ENCODE measurements at places on chromosomes 1 and 21.

DNA sequence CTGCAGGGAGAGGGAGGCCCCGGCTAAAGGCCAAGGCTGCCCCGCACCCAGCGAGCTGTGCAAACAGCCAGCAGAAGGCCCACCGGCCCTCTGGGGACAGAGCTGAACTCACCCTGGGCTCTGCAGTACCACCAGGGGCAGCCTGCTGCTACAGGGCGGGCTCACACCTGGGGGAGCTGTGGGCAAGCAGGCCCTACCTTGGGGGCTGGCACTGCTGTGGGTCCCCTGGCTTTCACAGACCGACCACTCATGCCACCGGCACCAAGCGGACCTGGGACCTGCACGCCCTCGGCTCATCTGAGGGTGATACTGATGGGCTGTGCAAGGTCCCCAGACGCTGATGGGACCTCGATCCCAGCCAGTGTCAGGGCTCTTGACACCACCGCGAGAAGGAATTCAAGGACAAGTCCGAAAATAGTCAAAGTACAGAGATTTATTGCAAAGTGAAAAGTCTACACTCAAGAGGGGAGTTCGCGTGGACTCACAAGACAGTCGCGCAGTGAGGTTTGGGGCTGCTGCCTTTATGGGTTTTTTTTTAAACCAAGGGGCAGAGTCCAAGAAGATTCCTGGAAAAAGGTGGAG is 61.0 kb upstream of the ADARB1 start:
- no peak for DNase-seq

- no peak for DNase-seq
Measured at GRCh38 chr1:100290291-100290690, 24.3 kb downstream of the RTCA start.

DNA sequence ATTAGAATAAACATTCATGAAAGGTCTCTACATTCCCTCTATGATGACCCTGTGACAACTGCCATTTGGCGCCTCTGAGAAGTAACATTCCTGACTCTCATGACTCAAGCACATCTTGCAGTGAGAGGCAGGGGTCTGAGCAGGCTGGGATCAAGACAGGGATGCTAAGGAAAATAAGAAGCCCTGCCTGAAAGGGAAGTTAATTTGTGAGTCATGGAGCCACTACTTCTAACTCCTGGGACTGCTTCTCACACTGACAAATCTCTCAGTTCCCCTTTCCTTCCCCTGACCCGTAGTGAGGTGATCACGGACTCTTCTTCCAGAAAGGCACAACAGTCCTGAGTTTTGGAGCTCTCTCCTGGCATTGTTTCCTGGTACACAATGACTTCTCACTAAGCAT is 231.9 kb downstream of the TNR start:
- no peak for DNase-seq

GRCh38 chr21:24628046-24628445 is 979.2 kb downstream of the MRPL39 start:
- DNase-seq = no peak

DNA sequence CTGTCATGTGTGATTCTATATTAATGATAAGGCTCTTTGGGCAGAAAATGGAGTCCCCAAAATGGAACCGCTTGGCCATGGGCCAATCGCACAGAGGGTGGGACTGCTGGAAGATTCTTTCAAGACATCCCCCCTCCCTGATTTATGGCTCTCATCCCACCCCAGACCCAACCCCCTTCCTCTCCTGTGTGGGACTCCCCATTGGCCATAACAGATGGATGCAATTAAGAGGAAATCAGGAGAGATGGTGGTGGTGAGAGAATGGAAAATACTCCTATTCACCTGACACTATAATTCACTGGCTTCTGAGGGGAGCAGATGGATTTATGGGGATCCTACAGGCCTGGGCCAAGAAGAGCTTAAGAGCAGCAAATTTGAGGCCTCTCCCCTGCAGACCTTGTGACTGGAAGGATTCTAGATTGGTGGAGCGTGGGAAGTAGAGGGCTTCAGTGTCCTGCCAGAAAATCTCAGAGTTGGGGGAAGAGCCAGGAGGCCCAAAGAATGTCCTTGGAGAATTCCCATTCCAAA is 1.7 kb downstream of the IGFN1 start:
- DNase-seq = no peak

DNA sequence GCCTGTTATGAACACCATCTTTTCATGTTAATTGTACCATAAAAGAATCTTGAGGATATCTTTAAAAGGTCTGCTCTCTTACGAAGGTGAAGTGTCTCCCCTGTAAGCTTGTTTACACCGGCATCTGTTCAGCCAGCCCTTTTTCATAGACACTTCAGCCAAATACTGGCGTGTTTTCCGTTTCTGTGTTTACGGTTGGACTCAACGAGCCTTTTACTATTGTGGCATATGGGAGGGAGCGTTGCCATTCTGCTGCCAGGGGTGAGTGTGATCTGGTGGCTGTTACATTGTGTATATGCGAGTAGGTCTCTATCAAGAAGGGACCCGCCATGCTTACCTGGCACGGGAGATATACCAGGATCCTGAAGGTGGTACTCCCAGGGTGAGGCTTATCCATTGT is 433.8 kb downstream of the CAMTA1 start:
- peak; percentile 55 for DNase-seq

DNA sequence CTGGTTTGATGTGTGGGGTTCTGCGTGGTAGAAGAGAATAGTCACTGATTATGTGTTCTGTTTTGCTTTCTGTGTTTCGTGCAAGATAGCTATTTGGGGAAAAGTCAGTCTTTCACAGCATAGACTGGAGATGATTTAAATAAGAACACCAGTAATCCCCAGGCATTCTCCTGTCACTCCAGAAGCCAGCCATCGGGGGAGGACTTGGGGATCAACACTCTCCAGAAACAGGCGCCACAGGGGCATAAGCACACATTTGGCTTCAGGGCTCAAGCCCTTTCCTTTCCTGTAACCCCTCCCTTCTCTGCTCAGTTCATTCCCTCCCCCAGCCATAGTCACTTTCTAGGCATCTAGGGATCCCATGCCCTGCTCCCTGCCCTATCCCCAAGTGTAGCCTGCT is 97.3 kb upstream of the BEND5 start:
- no peak for DNase-seq

DNA sequence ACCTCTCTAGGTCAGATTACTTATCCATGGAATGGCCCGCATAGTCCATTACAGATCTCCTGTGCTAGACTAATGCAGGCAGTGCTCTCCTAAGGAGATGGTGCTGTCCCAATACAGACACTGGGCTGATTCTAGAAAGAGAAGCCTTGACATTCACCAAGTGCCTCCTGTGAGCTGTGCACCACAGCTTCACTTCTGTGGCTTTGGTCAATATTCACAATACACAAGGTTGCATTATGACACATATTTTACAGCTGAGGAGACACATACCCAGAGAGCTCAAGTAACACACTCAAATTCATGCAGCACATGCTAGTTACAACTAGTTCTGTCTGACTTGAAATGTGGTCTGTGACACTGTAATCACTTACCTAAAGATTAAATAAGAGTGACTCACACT is 59.4 kb upstream of the LRRC8B start:
- peak; percentile 74 for DNase-seq

DNA sequence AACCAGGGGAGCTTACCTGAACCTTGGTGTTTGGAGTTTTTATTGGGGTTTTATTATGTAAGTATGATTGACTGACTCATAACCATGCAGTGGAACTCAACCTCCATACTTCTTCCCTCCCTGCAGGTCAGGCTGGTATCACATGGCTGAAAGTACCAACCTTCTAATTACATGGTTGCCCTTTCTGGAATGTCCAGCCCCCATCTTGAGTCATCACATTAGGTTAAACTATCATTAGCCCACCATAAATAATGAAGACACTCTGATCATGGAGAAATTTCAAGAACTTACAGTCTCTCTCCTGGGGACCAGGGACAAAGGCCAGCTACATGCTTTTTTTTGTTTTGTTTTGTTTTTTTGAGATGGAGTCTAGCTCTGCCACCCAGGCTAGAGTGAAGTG is 19.2 kb upstream of the DPH5 start:
- no peak for DNase-seq

GRCh38 chr1:1088029-1088800 is 14.1 kb upstream of the RNF223 start:
- DNase-seq = no peak

DNA sequence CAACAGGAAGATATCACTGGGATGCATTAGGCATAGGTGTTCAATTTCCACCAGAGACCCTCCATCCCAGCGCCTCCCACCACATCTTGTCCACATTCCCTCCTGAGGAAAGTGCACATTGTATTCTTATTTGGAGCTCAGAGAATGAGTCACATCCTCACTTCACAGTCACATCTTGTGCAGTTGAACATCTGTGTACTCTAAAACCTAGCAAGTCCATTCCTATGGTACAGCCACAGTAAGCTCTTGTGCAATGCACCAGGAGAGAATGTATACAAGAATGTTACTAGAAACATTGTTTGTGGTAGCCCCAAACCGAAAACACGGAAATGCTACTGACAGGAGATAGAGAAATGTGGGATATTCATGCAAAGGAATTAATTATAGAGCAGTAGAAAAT is 1.6 kb upstream of the KDF1 start:
- DNase-seq = peak; percentile 60

GRCh38 chr1:15427280-15427666 is 11.0 kb upstream of the CTRC start:
- no peak for DNase-seq

GRCh38 chr1:85109475-85109874 is 61.2 kb upstream of the MCOLN3 start:
- peak; percentile 91 for DNase-seq

DNA sequence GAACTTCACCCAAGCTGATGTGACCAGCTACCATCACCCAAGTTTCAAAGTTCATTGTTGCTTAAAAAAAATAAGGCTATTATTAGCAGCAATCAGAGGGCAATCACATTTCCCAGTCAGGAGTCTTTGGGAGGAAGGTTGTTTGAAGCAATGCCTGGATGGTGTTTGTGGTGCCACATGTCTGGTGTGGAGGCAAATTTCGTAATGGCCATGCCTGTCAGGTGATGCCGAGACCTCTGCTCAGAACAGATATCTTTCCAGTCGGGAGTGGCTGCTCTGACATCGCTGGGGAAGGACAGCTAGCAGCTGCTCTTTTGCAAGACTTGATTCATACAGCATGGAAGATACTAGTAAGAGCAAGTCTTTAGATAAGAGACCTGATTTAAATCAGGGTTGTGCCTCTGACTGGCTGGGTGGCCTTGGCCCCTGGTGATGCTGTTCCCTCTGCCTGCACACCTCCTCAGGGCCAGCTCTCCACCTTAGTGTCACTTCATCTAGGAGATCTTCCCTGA is 187.8 kb upstream of the JUN start:
- no peak for DNase-seq

DNA sequence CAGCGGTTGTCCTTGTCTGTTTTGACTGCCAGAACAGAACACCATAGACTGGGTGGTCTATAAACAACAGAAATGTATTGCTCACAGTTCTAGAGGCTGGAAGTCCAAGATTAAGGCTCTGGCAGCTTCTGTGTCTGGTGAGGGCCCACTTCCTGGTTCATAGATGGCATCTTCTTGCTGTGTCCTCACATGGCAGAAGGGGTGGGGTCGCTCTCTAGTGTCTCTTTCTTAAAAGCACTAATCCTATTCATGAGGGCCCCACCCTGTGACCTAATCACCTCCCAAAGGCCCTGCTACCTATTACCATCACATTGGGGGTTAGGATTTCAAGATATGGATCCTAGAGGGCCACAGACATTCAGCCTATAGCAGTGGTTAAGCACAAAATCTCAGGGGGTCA is 304.4 kb downstream of the NFIA start:
- no peak for DNase-seq

DNA sequence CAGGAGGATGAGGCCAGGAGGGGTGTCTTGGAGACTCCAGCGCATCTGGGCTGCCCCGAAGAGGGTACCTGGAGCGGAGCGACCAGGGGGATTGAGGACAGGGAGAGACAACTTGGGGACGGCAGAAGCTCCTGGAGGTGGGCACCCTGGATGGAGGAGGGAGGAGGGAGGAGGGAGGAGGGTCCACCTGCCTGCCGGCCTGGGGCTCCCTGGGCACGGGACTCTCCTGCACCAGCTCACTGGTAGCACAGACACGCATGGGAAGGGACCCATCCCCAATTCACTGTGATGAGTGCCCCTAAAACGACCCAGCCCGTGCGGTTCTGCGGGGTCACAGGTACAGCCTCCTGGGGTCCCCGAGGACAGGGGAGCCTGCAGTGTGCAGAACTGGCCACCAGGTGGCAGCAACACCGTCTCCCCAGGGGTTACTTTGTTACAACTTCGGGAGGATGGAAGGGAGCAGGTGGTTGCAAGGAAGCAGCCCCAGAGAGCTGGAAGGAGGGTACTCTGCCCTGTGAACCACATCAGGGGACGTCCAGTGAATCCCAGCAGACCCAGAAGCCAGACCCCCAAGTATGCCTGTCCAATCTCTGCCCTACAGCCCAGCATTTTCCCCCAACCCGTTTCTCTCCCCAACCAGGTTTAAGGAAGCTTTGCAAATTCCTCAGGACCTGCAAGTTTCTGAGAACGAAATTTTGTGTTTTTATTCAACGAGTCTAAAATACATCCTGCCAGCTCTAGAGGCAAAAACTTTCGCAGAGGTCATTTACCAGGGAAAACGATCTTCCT is 482.4 kb downstream of the NPHP4 start:
- DNase-seq = peak; percentile 48

- no peak for DNase-seq
Measured at GRCh38 chr1:86951430-86951829, 37.0 kb downstream of the HS2ST1 start.

Data from DMS53 (cell line).